NCI-H510A (cell line): ENCODE measurements at places on chromosomes 1 and 21.

DNA sequence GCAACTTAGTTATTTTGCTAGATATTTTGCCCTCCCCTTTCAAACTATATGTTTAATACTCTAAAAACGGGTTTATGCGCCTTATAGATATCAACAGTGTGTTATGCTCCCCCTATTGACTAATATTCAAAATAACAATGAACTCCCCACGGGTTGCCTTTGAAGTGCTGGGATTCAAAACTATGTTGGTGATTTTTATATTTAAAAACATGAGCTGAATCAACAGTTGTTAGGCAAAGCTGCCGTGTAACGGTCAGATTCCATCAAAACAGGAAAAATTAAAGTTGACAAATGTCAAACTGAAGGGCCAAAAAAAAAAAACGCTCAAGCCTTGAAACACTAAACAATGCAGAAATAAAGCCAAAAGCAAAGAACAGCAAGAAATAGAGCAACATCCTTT is 2.5 kb downstream of the TGFBR3 start:
- DNase-seq = no peak

DNA sequence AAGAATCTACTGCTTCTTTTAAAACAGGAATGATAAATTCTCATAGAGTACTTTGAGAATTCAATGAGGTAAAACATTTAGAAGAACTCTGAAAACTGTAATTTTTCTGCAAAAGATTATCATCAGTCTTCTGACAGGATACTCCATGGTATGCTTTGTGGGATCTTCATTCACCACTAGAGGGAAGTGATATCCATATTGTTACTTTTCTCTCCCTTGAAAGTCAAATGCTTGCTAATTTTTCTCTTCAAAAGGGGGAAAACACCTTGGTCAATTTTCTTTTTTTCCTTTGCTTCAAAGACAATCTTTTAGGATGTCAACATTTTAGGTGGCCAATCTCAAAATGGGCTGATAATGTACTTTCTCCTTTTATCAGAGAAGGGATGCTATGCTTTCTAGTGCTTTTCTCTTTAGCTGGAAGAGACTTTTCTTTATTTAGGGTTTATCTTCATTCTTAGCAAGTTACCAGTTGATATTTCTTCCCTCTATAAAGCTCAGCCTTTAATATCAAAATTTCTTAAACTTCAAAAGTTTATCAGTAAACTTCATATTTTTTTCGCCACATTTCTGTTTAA is 95.5 kb downstream of the NEGR1 start:
- no peak for DNase-seq

GRCh38 chr1:76191561-76191960 is 117.0 kb downstream of the ST6GALNAC3 start:
- no peak for DNase-seq

DNA sequence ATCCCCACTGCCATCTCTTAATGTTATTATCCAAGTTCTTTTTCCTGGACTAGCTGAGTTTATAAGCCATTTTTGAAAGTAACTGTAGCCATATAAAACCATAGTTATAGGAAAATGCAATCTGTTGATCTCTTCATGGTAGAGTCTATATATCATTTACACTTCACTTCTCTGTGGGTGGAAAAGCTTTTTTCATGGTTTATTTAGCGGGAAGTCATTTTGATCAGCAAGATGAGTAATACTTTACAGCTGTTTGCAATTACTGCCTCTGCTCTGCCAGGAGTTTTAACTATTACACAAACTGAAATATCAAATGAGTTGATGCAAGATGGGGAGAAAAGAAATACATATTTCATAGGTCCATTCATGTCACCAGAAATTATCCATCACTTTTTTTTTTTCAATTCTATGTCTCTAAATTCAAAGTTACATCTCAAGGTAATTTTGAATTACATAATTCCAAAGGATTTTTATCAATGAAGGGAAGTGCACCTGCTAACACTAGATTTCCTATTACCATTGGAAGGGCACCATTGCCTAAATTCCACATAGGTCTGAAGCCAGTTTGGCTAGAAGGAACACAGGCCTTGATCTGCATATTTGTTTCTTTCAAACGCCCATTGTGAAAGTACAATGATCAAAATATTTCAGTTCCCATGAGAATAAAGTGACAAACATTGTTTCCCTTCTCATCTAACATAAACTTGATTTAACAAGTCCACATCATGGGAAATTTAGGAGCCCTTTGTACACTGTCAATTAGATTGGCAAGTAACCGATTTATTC is 296.7 kb downstream of the ZNF326 start:
- no peak for DNase-seq

DNA sequence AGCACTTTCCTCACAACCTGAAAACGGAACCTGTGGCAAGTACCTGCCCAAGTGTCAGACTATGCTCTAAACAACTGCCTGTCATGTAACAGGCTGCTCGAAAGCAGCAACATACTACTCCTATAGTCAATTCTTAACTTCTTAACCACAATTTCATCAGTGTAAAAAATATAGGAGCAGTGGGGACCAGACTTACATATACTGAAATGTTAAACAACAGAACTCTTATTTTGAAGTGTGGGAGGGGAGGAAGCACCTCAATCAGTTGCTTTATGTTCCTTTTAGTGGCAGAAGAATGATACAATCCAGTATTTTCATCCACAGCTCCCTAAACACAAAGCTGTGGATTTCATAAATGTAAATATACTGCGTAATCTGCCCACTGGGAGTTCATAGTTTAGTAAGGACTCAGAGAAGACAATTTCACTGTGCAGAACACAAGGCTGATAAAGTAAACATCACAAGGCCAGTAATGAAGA is 44.2 kb downstream of the WLS start:
- DNase-seq = no peak

DNA sequence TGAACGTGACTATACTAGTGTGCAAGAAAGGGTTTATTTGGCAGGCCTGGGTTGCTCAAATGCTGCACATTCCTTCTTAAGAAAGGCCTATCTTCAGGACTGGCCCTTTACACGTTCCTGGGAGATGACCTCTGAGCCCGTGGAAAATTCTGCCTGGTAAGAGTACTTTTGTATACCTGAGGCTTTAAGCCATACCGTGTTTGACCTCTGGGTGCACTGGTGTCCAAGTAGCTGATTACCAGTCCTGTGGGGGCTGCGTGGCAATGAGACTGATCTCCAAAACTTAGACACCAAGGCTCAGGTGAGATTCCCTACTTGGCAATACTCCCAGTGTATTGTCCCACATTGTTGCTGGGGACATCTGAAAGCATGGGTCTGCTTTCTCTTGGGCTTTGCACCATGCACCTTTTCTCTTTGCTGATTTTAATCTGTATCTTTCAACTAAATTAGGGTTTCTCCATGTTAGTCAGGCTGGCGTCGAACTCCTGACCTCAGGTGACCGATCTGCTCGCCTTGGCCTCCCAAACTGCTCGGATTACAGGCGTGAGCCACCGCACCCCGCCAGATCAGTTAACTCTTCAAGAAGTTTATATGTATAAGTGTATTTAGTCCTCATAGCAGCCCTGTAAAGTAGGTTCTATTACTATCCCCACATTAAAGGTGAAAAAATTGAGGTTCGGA is 44.5 kb downstream of the TRIM33 start:
- DNase-seq = no peak

GRCh38 chr1:50262436-50262835 is 153.7 kb downstream of the ELAVL4 start:
- no peak for DNase-seq

DNA sequence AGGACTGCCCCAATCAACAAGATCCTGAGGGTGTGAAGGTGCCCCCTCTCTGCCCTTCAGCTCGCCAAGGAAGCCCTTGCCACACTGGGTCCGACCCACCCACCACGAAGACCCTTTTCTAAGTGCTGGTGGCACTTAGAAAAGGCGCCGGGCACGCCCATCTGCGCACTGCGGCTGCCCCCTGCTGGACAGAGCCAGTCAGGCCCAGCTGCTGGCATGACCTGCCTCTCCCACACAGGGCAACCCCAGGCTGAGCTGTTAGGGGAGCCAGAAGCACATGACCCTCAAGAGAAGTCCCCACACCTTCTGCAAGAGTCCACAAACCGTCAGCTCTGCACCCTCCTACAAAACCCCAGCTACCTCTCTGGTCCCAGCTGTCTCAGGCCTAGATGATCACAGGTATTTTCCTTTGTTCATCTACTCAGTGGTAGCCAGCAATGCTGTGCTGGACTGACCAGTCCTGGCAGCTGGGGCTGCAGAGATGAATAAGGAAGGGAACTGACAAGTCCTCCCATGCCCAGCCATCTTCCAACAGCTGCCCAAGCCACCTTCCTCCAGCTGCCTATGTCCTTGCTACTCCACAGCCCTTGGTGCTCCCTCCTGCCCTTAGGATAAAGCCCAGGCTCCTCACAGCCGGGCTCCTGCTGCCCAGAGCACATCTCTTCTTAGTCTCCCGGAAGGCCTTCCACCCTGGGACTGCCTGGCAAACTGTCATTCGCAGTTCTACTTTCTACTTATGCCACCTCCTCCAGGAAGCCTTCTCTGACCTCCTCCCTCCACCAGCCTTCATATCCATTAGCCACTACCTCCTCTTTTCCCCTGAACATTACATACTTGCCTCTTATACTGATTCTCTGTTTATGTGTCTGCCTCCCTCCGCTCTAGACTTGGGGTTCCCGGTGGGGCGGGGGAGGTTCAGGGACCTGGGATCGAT is 39.8 kb upstream of the ZC3H12A start:
- peak; percentile 74 for DNase-seq

GRCh38 chr1:21175324-21175669 is 1.4 kb downstream of the EIF4G3 start:
- DNase-seq = no peak

DNA sequence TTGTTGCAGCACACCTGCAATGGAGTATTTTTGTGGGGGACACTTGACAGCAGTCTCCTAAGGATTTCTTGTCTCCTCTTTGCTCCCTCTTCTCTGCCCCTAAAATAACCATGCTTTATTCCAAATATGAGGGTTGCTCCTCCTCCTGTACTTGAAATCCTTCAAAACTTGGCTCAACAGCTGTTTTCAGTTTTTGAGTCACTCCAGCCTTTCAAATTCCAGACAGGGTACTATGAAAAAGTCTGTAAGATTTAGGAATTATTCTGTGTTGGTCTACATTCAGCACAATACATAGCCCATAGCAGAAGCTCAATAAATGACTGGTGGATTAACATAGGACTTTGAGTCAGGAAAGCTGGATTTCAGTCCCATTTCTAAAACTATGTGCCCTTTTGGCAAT is 5.5 kb downstream of the AP4B1 start:
- no peak for DNase-seq

GRCh38 chr1:31183927-31184554 is 55.6 kb downstream of the NKAIN1 start:
- peak; percentile 6 for DNase-seq

- DNase-seq = no peak
These were observed 3.6 kb upstream of the DHRS3 start for GRCh38 chr1:12621346-12622335.

DNA sequence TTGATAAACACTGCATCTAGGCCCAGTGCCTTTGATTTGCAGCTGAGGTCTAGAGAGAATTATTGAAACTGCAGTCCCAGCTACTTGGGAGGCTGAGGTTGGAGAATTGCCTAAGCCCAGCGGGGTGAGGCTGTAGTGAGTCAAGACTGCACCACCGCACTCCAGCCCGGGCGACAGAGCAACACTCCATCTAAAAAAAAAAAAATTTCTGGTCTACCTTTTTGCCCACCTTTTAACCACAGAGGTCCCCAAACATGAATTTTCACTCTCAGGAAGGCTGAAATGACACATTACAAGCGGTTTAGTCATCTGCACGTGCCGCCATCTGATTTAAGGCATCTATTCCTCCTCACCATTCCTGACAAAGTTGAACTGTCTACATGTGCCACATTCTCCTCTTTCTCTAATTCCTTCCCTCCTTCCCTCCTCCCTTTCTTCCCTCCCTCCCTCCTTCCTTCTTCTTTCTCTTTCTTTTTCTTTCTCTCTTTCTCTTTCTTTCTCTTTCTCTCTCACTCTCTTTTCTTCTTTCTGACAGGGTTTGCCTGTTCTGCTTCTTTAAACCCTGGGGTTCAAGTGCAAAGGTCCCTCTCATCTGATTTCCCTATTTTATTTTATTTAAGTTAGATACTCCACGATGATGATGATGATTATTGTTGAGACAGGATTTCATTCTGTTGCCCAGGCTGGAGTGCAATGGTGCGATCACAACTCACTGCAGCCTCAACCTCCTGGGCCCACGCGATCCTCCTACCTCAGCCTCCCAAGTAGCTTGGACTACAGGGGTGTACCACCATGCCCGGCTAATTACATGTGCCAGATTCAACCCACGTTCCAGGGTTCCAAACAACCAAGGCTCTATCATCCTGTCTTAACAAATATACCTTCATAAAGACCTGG is 3.0 kb upstream of the SOD1 start:
- no peak for DNase-seq

GRCh38 chr1:24963943-24964693 is 34.0 kb upstream of the RUNX3 start:
- no peak for DNase-seq

DNA sequence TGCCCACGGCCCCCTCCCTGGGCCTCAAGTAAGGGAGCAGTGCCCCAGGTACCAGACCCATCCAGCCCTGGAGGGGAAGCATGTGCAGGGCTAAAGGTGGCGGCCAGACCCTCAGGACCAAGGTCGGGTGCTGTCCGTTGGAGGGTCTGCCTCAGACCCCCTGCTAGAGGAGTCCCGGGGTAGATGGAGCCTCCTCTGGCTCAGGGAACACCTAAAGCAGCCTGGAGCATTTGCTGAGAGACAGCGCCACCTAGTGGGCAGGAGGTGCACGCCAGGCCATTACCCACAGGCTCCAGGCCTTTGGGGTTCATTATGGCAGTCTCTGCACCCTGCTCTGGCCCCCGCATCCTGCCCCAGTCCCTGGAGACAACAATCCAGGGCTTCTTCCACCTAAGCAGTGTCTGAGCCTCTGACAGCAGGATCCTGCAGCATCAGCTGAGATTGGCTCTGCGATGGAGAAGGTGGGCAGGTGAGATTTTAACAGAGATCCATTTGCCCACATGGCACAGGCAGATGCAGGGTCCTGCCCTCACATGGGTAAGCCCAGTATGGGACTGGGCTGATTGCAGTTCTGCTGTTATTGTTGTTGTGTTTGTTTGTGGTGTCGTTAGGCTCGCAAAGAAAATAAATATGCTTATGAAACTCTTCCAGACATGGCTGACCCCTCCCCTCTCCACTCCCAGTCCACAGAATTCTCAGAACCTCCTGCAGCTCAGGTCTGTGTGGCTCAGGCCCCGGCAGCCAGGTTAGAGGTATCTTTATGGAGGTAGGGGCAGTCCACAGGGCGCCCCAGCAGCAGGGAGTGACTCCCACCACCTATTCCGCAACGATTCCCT is 42.4 kb downstream of the CTNNBIP1 start:
- DNase-seq = peak; percentile 76

DNA sequence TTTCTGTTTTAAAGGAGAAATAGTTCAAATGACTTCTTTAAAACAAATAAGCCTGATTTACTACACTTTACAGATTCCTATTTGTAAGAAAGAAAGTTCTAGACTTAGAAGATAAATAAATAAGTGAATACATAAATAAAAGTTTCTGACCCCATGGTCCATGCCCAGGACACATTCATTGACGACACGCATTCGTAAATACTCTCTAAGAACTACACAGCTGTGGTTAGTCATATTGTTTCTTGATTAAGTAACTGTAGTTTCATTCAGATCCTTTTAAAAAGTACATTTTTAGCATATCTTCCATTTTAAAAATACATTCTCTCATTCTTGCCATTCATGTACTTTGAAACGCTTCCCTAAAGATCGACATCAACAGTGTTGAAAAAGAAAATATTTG is 497.4 kb downstream of the SETD4 start:
- DNase-seq = no peak
